ENCODE measurements at places on chromosomes 1 and 21.

GRCh38 chr1:110675060-110675791 is 486 bp upstream of the KCNA3 start:
- DNase-seq = peak; percentile 13

DNA sequence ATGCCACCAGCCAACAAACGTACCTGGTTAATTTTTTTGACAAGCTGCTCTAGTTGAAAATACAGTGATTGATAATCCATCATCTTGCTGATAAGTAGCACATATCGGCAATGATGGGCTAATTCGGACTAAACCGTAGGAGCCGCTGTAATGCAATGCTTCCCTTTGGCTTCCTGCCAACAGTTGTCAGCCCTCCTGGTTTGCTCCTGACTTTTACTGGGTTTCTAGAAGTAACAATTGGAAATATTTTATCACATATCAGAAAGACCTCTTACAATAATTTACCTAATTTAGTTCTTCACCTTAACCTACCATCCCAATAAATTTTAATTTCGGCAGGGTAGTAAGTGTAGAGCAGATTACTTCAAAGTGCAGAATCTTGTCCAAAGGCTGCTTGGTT is 148.5 kb downstream of the DHRS3 start:
- no peak for DNase-seq

DNA sequence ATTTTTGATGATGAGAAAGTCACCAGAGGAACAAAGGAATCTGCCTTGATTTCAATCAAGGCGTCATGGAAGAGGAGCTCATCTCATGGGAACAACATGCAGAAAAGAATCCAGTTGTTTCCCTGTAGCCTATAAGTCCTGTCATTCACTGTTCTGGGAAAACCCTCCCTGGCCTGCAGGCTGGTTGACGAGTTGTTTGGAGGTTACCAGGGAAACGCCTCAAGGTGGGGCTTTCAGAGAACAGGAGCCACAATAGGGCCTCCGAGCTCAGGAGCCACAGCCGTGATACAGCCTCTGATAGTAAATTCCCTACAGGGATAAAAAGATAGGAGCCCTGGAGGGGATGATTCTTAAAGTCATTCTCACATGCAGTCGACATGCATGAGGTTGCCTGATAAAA is 135.2 kb downstream of the PSMG1 start:
- no peak for DNase-seq

GRCh38 chr1:223492044-223492443 is 98.8 kb downstream of the CCDC185 start:
- no peak for DNase-seq

DNA sequence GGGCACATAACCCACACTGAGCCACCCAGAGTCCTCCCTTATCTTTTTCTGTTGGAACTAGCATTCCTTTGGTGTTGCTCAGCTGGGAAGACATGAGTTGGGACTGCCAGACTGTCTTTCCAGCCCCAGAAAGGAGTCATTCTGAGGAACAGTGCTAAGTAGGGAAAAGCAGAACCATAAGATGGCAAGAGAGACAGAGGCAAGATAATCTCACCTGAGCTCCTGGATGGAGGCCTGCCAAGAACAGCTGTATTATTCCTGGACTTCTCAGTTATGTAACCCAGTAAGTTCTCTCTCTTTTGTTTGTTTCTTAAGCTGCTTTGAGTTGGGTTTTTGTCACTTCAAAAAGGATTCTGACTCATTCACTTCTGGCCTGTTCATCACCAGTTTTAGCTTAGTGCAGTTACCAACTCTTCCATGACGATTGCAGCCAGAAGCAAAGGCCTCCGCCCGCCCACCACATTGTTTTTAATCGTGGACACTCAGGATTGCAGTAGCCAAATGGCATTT is 134.4 kb downstream of the OMA1 start:
- DNase-seq = no peak

Measured in GM12892 (cell line).